ENCODE measurements at places on chromosomes 4 and X. TPM values are rescaled to one million over a fixed set of nuclear protein-coding genes. Genes with fewer than 3 reads are reported as not detected.

CT45A10 gene
- total RNA-seq = not detected

PF4V1 gene
- not detected for total RNA-seq

CYSLTR1 gene
- total RNA-seq = 0.52 TPM

LUZP4 gene
- total RNA-seq = not detected

MAGEB3 gene
- not detected for total RNA-seq

NSUN7 gene
- total RNA-seq = 2.0 TPM

RPGR gene
- total RNA-seq = 7.1 TPM

PHKA1 gene
- total RNA-seq = 6.7 TPM

DTHD1 gene
- total RNA-seq = 0.08 TPM

MAOA gene
- 88.9 TPM for total RNA-seq

GRCh38 chrX:44484607-44485146 lies 58.0 kb downstream of the FUNDC1 start:
- ATAC-seq = no peak

DNA sequence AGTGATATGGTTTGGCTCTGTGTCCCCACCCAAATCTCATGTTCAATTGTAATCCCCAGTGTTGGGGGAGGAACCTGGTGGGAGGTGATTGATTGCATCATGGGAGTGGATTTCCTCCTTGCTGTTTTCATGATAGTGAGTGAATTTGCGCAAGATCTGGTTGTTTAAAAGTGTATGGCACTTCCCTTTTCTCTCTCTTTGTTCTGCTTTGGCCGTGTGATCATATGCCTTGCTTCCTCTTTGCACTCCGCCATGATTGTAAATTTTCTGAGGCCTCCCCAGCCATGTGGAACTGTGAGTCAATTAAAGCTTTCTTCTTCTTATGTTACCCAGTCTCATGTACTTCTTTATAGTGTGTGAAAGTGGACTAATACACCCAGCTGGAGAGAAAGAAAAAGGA lies 113.0 kb upstream of the AADAT start:
- no peak for ATAC-seq

- no peak for ATAC-seq
Observed at GRCh38 chr4:71338846-71339593, at the start of gene SLC4A4. TSS of gene SLC4A4 (plus strand) at chr4:71339020.

DNA sequence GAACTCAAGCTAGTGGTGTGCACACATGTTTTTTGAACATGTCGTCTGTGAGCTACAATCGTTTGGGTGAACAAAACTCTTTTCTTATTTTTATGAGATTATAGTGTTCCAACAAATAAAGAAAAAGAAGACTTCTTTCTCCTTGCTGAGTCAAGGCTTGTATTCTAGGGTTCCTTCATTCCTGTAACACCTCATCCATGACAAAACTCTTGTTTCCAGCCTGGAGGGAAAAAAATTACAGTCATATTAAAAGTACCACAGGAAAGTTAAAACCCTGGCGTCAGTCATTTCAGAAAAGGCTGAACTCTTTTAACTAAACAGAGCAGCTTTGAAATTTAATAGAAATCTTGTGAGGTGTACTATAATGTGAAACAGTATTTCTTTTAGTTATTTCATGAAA lies 79.2 kb upstream of the BOD1L1 start:
- ATAC-seq = no peak

DNA sequence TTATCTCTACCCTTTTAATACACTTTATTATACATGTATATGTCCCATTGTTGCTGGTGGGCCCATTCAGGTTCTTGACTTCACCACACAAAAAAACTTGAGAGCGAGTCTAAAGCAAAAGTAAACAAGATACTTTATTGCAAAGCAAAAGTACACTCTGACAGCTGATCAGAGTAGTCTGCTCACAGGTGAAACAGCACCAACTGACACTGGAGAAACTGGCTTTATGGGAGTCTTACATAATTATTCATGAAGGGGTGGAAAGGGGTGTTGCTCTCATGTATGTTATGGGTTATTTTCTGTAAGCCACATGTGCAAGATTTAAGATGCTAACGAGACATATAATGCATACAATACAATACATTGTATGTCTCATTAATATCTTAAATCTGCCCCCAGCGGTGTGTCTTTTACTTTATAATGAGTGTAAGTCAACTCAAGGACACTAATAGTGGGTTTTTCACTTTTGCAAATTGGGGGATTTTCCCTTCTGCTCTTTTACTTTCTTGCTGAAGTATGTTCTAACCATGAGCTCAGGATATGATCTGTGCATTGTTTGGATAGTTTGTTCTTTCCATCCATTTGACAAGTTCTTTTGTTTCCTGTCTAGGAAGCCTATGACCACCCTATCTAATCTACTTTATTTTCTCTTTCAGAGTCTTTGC lies 256.1 kb upstream of the ITM2A start:
- ATAC-seq = no peak

DNA sequence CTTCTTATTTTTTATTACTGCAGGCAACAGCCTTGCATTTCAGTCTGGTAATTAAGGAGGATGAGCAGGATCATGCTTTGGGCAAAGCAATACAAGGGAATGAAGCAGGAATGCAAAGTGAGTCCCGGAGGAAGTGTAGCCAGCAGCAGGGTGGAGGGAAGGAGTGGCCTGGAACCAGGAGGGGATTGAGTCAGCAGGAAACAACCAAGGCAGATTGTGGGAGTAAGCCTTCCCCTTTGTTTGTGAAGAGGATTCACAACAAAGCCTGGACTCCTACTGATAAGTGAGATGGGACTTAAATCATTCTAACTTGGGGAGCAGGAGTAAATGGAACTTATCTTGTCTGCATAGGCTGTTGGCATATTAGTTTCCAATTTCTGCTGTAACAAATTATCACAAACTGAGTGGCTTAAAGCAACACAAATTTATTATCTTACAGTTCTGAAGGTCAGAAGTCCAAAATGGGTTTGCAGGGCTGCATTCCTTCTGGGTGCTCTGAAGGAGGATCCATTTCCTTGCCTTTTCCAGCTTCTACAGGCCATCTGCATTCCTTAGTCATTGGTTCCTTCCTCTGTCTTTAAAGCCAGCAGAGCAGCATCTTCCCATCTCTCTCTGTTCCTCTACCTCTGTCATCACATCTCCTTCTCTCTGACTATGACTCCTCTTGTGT lies 93.2 kb upstream of the AP1S2 start:
- no peak for ATAC-seq

- ATAC-seq = no peak
Observed at GRCh38 chr4:111126340-111126739, 503.5 kb upstream of the PITX2 start.

GRCh38 chr4:41410049-41410448 lies 127.9 kb upstream of the LIMCH1 start:
- no peak for ATAC-seq

DNA sequence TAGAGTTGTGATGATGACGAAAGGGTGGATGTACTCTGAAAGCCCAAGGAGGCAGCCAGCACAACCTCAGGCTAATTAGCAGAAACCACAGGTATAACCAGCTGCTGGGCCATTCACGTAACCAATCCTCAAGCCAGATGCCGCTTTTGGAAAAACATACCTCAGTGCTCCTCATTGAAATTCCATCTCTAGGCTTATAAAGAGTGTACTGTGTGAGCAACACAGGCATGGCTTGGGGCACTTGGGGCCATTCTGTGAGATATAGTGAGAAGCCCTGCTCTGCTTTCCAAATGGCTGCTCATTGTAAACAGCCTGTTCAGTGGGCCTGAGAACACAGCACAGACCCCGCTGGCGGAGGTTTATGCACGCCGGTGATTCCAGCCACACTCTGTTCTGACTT lies 182.1 kb upstream of the HHIP start:
- ATAC-seq = no peak

- no peak for ATAC-seq
Observed at GRCh38 chr4:150224896-150225591, 146.8 kb downstream of the DCLK2 start.

- ATAC-seq = no peak
Observed at GRCh38 chrX:68234171-68234910, 199.0 kb downstream of the OPHN1 start.

- ATAC-seq = no peak
Observed at GRCh38 chr4:74692972-74693371, 101.4 kb downstream of the BTC start.

GRCh38 chrX:41665686-41666085 lies 23.1 kb upstream of the GPR34 start:
- no peak for ATAC-seq

- peak; percentile 97 for ATAC-seq
Observed at GRCh38 chr4:183438458-183439113, 5.8 kb upstream of the CDKN2AIP start.

DNA sequence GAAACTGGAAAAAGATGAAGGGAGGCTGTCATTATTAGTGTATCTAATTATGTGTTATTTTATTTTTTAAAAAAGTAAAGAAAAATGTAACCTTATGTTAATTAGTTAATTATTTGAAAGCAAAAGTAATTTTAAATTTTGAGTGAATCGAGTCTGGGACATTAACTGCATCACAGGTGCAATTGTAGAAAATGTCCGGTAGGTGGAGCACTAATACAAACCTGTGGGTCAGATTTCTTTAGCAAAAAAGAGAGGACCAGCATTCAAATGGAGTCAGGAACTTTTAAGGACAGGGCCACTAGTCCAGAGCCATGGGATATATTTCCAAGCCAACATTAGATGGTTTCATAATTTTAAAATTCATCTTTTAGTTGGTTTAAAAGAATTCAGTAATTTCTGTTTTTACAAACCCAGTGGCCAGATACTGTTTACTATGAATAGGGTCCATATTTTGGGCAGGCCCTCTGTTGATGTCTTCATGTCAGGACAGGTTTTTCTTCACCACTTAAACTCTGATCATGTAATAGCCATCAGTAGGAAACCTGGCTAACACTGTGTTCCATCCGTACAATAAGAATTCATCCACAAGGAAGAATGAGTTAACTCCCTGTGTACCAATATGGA lies 27.2 kb downstream of the BST1 start:
- ATAC-seq = no peak

DNA sequence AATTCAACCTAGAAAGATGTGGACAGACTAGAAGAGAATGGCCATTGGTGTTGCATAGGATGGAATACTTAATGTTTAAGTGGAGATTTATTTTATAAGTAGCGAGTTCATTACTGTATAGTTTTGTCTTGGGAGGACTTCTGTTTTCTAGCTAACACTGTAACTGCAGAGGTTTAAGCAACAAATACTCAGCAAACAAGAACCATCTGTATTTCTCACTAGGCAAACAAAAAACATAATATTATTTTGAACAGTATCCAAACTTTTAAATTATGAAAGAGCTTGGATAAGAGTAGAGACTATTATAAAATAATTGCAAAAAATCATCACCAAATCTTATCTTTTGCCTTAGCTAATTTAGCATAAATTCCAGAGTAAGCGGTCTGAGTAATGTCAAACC lies 121.1 kb downstream of the GLRA3 start:
- ATAC-seq = no peak

DNA sequence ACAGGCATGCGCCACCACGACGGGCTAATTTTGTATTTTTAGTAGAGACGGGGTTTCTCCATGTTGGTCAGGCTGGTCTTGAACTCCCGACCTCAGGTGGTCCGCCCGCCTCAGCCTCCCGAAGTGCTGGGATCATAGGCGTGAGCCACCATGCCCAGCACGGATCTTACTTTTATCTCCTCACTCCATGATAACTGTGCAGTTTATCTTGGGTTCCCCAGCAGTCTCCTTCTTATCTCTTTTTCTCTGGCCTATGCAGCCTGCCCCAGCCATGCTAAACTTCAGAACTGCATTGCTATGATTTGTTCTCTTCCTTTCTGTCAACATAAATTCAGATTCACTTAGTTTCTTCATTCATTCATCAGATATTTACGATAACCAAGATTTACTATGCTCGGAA lies 22.4 kb downstream of the PAGE1 start:
- no peak for ATAC-seq
